EL (cell line): ENCODE measurements at places on chromosomes 11 and 22.

DNA sequence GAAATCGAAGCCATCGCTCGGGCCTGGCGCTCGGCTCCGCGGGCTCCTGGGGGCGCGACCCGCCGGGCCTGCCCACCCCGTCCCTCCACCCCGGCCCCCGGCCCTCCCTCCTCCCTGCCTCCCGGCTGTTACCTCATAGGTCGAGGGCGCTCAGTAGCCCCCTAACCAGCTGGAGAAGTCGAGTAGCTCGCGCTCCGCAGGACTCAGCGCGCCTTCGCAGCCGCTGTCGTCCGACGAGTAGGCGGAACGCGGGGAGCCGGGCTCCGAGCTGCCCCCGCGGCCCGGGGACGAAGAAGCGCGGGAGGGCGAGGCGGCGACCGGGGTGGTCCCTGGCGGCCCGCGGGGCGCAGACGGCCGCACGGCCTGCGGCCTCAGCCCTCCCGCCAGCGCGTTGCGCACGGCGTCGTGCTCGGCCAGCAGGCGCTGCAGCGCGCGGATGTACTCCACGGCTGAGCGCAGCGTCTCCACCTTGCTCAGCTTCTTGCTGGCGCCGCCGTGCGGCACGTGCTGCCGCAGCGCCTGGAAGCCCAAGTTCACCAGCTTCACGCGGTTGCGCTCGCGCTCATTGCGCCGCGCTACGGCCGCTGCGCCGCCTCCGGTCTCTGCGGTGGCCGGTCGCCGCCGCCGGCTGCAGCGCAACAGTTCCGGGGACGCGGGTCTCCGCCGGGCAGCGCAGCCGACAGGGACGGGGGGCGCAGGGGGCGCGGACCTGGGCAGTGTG, 627 bp downstream of the ASCL2 start:
- DNase-seq, result peak; percentile 26

DNA sequence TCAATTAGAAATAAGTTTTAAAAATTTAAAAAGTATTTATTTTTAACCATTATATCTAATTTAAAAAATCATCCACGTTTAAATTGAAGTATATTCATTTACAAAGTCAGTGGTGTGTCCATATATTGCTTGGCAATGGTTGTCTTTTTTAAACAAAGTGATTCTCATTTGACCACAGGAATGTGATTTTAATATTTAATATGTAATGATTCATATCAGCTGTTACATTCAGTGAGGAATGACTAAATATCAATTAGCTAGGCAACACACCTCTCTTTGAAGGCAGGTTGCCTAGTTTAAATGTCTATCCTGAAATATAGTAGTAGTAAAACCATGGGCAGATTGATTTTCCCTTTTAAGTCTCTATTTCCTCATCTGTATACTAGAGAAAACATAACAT, 392.2 kb upstream of the CCDC179 start:
- no peak for DNase-seq

GRCh38 chr11:87405843-87406242, 368.1 kb downstream of the TMEM135 start:
- no peak for DNase-seq

- no peak for DNase-seq
Measured at GRCh38 chr11:1352696-1353382, 36.9 kb upstream of the BRSK2 start.

- no peak for DNase-seq
Measured at GRCh38 chr11:126357055-126357962, 1.8 kb downstream of the ST3GAL4 start.

DNA sequence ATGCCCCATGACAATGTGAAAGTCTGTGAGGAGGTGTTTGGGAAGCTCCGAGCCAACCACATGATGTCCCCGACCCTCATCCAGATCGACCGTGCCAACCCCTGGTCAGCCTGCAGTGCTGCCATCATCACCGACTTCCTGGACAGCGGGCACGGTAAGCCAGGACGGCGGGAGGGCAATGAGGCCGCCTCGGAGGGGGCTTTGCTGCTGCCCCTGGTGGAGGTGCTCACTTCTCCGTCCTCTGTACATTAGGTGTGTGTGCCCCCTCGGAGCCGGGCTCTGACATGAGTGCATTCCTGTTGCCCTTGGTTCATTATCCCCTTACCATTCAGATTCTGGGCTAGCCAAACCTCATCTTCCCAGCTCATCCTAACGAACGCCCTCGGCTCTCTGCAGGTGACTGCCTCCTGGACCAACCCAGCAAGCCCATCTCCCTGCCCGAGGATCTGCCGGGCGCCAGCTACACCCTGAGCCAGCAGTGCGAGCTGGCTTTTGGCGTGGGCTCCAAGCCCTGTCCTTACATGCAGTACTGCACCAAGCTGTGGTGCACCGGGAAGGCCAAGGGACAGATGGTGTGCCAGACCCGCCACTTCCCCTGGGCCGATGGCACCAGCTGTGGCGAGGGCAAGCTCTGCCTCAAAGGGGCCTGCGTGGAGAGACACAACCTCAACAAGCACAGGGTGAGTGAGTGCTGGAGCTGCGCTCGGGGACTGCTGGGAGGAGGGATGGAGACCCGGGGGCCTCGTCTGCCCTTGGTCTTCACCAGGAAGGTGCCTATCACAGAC, 13.8 kb downstream of the ADAMTS15 start:
- no peak for DNase-seq

DNA sequence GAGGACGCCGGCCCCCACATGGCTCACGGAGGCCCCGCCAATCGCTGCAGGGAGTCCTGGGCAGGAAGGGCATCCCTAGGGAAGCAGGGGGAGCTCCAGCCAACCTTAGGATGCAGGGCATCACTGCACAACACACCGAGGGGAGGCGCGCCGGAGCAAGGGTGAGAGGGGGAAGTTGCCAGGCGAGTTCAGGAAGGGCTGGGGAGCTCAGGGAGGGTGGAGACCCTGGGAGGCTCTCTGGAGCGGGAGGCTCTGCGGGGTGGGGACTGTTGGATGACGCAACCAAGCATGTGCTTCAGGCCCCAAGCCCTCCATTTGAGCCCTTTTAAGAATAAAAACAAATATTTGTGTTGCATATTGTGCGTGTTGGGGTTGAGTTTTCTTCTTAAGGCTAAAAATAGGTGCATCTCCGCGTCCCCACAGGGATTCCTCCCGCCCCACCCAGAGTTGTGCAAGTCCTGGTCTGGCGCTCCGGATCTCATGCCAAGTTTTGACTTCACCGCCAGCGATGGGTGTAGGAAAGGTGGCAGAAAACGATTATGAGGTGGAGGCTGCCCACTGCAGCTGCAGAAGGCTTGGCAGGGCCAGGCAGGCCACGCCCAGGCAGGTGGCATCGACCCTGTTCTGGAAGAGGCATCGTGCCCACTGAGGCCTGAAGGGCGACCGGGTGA, 65.2 kb downstream of the WNT7B start:
- DNase-seq, result no peak

DNA sequence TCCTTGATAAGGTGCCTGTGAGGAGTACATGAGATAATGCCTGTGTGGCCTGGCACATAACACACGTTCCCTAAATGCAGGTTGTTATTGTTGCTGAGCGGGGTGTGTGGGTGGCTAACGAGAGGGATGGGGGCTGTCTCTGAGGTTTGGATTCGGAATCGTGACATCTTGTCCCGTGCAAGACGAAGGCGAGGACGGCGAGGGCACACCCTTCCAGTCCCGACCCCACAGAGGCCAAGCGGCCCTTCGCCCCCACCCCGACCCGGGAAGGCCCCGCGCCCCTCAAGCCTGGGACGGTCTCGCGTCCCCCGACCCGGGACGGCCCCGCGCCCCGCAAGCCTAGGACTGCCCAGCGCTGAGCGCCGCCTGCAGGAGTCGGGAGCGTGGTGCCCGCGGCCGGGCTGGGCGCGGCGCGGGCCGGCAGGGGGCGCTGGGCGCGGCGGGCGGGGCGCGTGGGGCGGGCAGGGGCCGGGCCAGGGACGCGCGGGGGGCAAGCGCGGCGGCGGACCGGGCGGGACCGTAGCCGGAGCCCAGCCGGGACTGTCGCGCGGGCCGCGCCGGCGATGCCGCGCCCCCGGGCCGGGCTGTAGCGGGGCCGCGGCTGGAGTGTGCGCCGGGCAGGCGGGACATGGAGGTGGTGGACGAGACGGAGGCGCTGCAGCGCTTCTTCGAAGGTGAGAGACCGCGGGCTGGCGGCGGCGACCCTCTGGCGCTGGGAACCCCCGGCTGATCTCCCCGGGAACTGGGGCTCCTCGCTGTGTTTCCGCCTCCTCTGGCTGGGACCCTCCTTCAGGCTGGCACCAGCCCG, at the start of gene MYRF:
Gene MYRF, plus strand, starts transcription at position 520 of the 808 bp plus-strand sequence. Its CDS starts 109 bp downstream, at position 629.
- DNase-seq, result peak; percentile 56

GRCh38 chr11:35308157-35308556, 111.2 kb downstream of the SLC1A2 start:
- DNase-seq, result no peak

DNA sequence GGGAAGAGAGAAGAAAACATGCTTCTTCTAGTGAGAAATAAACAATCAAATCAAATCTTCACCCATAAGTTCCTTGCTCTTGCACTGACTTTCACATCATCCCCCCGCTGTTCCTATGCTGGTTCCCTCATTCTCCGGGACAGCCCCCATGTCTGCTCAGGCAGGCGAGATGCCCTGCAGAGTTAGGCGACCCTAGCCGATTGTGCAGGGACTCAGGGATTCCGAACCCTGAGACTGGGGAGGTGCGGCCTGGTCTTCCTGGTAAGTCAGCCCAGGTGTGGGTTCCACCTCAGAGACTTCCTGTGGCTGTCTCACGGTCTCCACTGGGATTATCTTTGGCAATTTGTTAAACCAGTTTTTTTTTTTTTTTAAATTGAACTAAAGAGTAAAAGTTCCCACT, 6.6 kb downstream of the TTC38 start:
- DNase-seq, result no peak

DNA sequence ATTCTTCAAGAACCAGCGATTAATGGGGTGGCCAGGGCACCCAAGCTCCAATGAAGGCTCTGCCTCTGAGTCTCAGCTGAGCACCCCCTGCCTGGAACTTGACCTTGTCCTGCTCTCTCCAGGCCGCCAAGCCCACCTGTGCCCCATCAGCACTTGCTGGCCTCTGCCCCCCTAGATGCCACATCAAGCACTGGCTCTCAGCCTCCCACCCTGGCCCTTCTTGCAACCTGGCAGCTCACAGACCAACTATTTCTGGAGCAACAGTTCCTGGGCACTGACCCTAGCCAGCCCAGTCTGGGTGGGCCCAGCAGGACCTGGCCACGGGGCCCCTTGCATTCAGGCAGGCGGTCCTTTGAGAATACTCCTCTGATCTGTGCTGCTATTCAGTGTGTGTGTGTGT, 98.8 kb upstream of the PITPNB start:
- DNase-seq, result no peak

GRCh38 chr11:36023922-36024321, 80.1 kb downstream of the LDLRAD3 start:
- peak; percentile 64 for DNase-seq

- no peak for DNase-seq
Measured at GRCh38 chr11:75823415-75823814, 8.4 kb downstream of the UVRAG start.

DNA sequence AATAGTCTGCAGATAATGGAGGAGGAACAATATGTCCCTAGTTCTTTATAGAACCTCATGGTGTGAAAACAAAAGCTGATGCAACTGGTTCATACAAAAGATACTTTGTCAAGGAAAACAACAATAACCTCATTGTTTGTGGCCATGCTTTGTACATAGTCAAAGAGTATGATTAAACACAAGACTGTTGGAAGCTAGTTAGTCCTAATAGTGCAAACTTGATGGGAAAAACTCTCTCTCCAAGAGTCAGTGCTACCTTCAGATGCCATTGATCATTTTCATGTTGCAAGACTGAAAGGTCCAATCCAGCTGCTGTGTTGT, 20.1 kb upstream of the PLAAT2 start:
- no peak for DNase-seq

- DNase-seq, result no peak
Measured at GRCh38 chr11:30436801-30437200, 113.9 kb downstream of the ARL14EP start.

GRCh38 chr11:93659841-93660240, 1.6 kb upstream of the CEP295 start:
- DNase-seq, result peak; percentile 39

DNA sequence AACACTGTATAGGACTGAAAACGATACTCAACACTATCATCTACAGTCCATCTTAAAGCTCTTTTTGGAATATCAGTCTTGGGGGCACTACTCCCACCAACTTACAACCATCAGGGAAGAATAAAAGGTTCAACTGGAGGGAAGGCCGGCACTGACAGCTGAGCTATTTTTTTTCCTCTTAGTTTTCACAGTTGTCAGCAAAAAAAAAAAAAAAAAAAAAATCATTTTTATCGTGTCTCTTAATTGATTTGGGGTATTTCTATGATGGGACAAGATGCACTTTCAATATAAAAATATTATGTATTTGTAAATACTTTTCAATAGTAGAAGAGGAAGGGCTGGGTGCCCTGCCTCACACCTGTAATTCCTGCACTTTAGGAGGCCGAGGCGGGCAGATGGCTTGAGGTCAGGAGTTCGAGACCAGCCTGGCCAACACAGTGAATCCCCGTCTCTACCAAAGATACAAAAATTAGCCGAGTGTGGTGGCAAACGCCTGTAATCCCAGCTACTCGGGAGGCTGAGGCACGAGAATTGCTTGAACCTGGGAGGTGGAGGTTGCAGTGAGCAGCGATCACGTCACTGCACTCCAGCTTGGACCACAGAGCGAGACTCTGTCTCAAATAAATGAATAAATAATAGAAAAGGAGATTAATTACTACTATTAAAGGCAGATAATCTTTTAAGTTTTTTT, 1.5 kb downstream of the KIF18A start:
- no peak for DNase-seq

DNA sequence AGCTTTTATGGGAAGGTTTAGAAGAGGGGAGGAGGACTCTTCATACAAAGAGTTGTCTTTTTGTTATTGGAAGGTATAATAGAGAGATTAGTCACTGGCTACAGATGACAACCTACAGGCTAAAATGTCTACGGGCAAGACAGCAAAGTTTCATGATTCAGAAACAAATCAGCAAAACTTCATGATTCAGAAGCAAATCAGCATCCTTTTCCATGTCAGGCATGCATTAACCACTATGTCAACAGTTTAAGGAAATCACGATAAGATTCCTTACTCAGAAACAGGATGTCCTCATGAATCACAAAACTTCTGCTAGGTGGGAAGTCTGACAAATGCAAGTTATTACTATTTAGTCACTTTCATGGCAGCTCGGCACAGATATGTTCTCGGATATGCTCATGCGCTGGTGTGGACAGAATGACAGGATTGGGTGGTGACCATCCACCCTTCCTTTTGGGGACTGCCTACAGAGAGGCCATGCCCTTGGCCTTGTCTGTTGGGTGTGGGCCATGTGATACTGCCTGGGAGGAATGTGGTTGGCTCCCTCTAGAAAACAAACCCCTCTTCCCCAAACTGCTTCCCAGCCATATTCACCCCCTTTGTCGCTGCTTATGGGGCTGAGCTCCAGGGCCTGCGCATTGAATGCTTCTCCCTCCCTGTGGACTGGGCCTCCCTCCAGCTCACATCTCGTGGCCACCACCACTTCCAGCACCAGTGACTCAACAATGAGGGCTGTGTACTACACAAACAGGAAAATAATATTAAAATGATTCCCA, 10.1 kb downstream of the C11orf91 start:
- DNase-seq, result peak; percentile 99

DNA sequence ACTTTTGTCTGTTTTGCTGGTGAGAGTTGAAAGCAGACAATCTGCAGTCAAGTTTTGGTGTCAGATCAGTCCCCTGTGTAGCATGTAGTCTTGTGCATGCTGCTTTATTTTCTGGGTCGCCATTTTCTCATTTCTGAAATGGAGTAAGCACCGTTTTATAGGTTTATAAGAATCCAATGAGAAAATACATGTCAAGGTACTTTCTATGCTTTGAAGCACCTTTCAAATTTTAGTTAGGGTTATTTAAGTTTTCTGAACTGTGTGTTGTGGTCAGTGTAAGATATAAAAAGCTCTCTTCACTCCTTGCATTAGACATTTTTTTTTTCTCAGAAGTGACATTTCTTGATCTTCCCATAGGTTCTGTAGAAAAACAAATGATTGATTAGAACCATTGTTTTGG, 283.2 kb downstream of the ETS1 start:
- DNase-seq, result no peak
